ENCODE measurements at places on chromosomes 1 and 21.

DNA sequence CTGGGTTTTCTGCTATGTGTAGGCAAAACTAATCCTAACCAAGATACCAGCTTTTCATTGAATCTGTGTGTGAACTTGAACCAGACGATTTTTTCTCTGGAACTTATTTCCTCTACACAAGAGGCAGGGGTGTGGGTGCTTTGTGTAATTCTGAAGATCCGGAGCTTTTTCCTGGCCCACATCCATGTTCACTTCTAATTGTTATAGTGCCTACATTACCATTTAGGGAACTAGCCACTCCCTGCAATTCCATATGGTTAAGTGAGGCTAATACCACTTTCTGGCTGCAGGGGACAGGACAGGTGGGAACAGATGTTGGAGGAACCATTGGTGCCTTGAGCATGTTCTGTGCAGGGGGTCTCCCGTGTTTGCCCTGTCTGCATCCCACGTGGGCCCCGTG lies 83.4 kb upstream of the FMN2 start:
- DNase-seq = no peak

GRCh38 chr21:40769231-40769630 lies 77.7 kb downstream of the DSCAM start:
- DNase-seq = no peak

GRCh38 chr1:41783189-41783639 lies 135.5 kb downstream of the HIVEP3 start:
- no peak for DNase-seq

DNA sequence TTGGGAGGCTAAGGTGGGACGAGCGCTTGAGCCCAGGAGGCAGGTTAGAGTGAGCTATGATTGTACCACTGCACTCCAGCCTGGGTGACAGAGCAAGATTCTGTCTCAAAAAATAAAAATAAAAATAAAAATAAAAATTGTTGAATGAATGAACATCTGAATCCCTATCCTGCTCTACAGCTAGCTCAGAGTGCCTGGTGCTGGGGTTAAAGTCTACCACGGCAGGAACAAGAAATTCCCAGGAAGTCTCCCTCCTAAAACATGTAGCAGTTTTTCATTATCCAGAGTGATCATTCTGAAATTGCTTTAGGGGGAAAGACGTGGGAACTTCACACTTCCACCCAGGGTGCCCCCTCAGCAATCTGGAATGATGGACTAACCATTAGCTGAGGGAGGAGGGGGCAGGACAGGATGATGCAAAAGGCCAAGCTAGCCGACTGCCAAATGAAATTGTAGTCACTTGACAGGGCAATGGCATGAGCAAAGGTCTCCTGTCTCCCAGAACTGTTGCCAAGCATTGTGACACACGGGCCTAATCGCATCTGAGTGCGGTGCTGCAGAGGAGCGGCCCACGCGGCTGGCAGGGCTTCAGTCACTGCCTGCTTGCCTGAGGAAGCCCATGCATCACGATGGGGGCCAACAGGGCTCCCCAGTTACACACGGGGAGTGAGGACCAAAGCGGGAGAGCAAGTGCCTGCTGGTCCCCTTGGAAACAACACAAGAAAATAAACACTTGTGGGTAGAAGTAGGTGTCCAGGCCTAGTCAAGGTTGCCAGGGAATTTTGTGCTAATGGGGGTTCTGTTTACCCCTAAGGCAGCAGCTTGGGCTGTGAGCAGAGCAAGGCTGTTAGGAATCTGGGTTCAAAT lies 85.7 kb downstream of the NENF start:
- no peak for DNase-seq

DNA sequence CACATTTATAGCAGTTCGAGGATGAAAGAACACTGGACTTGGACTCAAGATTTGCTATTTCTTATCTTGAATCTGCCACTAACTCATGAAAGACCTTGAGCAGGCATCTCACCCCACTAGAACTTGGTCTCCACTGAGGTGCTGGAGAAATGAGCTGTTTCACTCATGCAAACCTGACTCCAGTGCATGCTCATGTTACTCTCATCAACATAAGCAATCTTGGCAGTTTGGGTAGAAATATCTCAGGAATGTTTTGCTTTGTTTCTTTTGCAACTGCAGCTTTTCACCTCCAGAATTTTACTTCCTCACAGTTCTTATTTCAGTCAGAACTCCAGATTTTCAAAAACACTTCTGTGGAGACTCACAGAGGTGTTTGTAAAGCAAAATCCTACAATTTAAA lies 46.2 kb upstream of the DAB1 start:
- no peak for DNase-seq

DNA sequence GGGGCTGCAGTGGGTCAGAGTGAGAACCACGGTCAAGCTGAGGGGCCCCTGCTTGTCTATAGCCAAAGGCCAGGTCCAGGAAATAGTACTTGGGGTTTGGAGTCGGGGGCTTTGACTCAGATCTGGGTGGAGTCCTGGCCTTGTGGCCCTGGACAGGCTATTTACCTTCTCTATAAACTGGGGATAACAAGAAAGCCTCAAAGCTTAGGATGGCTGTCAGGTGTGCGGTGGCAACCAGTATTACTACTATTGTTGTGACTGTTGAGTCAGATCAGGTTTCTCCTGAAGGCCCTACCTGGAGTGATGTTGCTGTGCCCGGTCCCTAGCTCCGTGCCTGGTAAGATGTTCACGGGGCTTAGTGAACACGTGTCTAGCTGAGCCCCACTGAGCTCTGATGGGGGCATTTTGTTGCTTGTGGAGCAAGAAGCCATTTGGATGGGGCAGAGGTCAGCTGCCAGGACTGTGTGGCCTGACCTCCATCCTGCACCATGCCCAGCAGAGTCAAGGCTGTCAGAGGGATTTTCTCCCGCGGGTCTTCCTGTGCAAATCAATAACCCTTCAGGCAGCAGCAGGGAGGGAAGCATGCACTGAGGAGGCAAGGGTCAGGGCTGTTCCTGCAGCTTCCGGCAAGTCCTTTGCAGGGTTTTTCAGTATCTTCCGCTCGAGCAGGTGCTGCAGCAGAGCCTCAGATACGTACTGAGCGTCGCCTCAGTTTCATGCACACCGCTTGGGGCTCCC lies 170.3 kb downstream of the CAMTA1 start:
- no peak for DNase-seq

DNA sequence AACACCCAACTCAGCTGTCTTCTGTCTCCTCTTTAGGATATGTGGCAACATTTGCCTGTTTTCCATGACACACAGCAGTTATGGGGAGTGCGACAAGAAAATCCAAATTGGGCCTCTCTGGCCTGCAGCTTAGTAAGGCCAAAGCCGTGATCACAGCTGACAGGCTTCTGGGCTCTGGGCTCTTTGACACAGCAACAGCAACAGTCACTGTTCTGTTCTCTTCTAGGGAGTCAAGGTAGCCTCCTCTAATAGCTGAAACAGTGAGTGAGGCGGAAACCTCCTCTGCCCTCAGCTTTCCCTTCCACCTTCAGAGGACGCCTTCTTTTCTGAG lies 19.0 kb downstream of the CLCA1 start:
- DNase-seq = no peak
